ENCODE measurements at places on chromosomes 1 and 21.

DNA sequence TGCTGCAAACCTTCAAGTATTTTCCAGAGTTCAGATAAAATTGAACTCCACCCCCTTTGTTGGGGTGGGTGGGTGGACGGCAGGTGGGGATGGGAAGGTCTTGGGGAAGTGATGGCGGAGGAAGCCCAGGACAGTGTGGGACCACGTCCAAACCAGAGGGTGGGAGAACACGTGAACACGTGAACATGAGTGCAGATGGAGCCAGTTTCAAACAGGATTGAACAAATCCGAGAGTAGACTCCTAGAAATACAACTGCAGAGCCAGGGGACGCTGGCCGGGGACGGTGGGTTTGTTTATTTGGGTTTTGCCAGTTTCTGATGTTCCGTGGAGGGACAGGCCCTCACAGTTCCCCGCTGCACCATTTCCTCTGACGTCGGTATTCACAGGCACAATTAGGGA is 2.9 kb downstream of the KRTAP10-2 start:
- DNase-seq = no peak

DNA sequence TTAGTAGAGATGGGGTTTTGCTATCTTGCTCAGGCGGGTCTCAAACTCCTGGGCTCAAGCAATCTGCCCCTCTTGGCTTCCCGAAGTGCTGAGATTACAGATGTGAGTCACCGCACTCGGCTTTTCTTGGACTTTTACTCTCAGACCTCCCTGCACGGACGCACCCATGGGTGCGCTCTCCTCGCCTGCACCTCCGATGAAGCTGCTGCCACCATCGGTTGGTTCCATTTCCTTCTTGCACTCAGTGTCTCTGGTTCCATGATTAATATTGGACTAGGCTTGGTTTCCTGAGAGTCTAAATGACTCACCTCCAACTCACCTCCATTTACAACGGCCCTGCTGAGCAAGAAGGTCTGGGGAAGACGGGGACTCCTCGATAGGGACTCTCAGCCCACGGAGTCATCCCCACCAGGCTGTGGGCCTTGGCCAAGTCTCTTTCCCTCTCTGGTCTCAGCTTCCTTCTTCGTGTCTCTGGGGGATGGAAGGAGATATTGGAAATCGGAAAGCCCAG is 6.7 kb upstream of the TNFRSF8 start:
- DNase-seq = no peak

- no peak for DNase-seq
Measured at GRCh38 chr1:41727749-41728115, 191.0 kb downstream of the HIVEP3 start.

- DNase-seq = no peak
Measured at GRCh38 chr1:223011505-223011856, 131.6 kb downstream of the TLR5 start.

GRCh38 chr1:44244986-44245385 is 31.7 kb downstream of the DMAP1 start:
- no peak for DNase-seq

DNA sequence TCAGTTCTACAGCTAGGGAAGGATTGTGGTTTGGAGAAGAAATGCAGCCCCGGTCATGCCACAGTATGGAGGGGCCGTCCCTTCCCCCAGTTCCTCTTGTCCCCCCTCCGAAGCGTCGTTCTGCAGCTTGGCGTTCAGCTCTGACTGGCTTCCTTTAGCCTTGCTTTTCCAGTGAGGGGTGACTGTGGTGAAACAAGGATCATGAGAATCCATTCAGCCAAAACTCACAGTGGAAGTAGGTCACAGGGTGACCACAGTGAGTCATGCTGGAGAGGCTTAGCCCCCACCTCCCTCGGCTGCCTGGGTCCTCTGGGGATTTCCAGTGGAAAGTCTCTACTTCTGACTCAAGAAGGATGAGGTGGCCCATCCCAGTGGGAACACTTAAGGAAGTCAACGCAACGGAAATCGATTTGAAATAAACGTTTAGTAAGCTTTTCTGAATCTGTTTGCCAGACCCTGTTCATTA is 37.3 kb upstream of the COL6A2 start:
- no peak for DNase-seq

GRCh38 chr1:160209321-160210046 is 4.3 kb downstream of the PEA15 start:
- DNase-seq = no peak

- no peak for DNase-seq
Measured at GRCh38 chr1:87046951-87047350, 132.5 kb downstream of the HS2ST1 start.

- DNase-seq = no peak
Measured at GRCh38 chr1:208025031-208025430, 114.1 kb upstream of the CD34 start.

DNA sequence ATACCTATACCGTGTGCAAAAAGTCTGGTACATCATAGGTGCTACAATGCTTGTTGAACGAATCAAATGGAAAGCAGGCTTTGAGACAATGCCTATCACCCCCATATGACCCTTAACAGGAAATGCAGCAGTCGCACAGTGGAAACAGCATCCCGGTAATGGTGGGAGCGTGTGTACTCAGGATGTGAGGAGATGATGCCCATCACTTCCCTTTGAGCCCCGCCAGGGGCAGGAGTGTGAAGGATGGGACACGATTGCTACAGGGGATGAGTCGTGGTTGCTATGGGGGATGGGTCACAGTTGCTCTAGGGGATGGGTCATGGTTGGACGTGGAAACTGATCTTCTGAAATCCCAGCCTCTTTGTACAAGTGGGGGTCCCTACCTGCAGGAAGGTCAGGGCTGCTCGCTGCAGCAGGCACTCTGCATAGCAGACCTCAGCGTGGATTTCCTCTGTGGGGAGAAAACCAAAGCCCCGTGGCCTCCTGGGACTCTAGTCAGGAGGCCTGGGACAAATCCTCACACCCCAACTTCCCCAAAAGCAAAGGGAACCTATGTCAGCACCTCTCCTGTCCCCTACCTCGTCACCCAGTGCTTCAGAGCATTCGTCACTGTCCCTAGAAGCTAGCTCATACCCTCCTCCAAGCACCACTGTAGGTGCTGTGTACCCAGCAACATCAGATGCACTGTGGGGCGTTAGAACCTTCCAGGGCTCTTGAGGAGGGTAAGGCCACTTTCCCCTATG is 19.3 kb downstream of the TTC39A start:
- DNase-seq = no peak

DNA sequence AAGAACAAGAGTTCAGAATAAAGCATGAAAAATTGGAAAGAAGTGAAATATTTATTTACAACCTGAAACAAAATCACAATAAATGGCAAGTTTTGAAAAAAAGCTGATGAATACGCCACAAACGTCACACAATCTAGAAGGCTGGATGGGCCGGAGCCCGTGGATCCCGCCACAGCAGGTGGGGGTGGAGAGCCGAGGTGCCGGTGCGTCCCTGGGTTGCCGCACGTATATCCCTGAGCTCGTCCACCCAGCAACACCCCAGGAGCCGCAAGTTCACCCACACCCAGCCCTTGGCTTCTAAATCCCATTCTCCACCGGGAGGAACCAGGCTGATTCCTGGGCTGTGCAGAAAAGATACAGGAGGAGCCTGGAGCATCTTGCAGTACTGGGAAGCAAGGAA is 25.6 kb upstream of the TTLL10 start:
- DNase-seq = no peak

GRCh38 chr21:28308516-28308915 is 684.2 kb downstream of the LTN1 start:
- no peak for DNase-seq

DNA sequence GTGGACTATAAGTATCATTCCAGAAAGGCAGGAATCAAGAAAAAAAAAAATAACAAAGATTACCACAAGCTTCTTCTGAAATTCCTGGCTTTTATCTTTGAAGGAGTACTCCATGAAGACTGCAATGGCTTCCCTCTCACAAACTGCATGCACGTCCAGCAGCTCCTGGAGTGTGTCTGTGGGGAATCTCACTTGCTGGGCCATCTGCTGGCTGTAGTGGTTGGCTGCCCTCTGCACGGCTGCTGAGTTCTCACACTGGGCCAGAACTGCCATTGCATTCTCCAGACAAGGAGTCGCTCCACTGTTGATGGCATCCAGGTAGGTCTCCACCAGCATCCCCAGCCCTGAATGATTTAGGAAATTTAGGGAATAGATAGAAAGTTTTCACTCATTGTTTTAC is 23.3 kb upstream of the GBP2 start:
- no peak for DNase-seq

DNA sequence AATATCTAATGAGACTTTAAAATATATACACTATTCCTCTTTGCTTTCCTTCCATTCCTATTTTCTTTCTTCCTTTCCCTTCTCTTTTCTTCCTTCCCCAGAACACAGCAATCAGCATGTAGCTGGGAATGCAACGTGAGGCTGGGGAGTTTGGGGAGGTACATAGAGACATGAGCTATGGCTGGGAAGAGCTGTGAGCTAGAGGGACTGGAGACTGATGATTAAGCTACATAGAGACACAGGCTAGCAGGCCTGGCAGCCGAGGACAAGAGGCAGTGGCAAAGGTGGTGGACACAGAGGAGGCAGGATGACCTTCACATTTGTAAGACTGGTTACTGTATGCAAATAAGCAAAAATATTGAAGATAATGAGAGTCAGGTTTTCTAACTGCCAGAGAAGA is 7.5 kb downstream of the LPAR3 start:
- no peak for DNase-seq

DNA sequence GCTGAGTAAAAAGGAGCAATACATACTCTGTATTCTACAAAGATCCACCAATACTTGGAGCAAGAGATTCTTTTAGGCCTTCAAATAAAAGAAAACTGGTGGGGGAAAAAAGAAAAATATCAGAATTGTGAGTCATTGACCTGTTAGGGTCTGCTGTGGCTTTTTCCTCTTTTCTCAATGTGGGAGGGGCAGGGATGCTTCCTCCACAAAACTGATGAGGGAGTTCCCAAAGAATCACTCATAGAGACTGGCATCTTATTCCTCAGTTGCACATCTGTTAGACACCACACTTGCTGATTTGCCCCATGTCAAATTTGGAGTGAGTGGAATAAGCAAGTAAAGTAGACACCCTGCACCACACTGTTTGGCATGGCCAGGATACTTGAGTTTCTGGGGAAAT is 16.6 kb downstream of the C1orf141 start:
- DNase-seq = no peak

DNA sequence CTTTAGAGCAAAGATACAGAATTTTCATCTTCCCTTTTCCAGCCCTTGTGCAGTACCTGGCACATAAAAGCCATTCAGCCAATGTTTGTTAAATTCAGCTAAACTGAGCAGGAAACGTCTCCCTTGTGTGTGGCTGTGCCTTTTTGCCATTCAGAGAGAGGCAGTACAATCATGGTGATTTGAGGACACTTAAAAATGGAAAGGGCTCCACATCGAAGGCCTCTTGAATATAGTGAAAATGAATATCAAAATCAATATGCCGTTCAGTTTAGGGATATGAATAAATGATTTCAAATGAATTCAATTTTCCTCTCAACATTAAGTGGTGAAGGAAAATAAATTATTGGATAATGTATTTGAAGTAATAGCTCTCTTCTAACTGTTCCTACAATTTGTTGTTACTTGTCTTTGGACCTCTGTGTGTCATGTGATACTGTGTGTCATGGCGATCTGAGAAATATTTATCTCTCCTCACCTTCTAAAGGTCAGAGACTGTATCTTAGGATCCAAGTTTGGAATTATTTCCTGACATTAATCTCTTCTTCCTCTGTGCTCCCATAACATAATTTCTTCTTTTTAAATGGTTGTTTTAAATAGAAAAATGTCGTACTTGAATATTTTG is 355.6 kb upstream of the ST6GALNAC5 start:
- DNase-seq = no peak

DNA sequence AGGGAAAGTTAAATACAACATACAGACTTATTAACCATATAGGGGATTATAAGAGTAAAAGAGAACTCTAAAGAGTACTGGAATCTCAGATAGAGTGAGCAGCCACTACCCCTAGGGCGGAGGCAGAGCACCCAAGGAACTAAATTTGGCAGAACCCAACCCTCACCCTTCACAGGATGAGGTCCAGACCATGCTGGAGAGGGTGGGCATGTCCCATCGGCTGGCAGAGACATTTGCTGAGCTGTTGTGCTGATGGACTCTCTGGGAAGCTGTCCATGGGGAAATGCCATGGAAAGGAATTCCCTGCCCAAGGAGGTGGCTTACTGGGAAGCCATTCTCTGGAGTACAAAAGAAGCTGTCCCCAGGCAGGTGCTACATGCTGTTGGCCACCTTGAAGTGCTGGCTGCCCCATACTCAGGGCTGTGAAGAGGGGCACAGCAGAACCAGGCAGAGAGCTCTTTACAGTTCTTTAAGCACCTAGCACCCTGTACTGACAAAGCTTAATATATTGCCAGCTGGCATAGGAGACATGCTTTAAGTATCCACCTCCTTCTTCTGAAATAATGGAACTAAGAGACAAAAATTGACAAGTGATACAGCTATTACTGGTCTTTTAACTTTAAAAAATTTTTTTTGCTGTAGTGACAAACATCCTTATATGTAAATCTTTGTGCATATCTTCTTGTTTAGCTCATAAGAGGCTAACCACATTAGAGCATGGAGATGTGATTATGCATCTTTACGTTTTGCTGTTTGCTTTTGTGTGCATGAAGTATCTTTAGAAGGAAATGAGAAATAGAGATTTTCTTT is 29.6 kb downstream of the TSNAX start:
- DNase-seq = no peak

DNA sequence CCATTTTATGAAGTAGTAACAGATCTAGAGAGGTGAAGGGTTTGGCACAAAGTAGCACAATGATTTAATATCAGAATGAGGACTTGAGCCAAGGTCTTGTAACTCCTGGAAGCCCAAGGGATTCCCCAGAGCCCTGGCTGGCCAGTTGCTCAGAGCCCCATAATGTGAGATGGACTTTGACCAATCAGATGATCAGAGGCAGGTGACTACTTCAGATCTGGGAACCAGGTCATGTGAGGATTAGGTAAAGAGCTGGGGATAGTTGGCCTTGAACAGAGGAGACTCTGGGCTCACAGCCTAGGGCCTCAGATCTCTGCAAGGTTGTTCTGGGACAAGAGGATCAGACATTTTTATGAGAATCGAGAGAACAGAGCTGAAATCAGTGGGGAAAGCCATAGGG is 18.9 kb downstream of the SHISAL2A start:
- no peak for DNase-seq

GRCh38 chr1:78048446-78048845 is 2.7 kb downstream of the GIPC2 start:
- DNase-seq = no peak

- DNase-seq = no peak
Measured at GRCh38 chr1:95068956-95069709, 3.6 kb downstream of the ALG14 start.

- no peak for DNase-seq
Measured at GRCh38 chr1:215905493-215906115, 338.5 kb downstream of the KCTD3 start.
